ENCODE measurements at places on chromosomes 7 and 10. TPM values are rescaled to one million over a fixed set of nuclear protein-coding genes. Genes with fewer than 3 reads are reported as not detected.

- H3K36me3 ChIP-seq: no peaks in the 10 kb centered on the region
- no peak overlapping the region for H3K4me3 ChIP-seq
- DNase-seq: no peak
- no peaks in the 10 kb centered on the region for H3K4me1 ChIP-seq
- no peaks in the 10 kb centered on the region for H3K27me3 ChIP-seq
Observed at GRCh38 chr7:121913947-121914675, 41.1 kb downstream of the PTPRZ1 start.

GIMAP1 gene
- 2.3 TPM for total RNA-seq

GRCh38 chr7:81469869-81470723 is 299.8 kb downstream of the HGF start:
- H3K4me1 ChIP-seq: no peaks in the 10 kb centered on the region
- DNase-seq: peak; percentile 67
- H3K4me3 ChIP-seq: no peak overlapping the region
- no peaks in the 10 kb centered on the region for H3K27me3 ChIP-seq
- H3K36me3 ChIP-seq: no peaks in the 10 kb centered on the region
- no peak overlapping the region for H3K27ac ChIP-seq

EGR2 gene
- total RNA-seq: 1.2 TPM

DNA sequence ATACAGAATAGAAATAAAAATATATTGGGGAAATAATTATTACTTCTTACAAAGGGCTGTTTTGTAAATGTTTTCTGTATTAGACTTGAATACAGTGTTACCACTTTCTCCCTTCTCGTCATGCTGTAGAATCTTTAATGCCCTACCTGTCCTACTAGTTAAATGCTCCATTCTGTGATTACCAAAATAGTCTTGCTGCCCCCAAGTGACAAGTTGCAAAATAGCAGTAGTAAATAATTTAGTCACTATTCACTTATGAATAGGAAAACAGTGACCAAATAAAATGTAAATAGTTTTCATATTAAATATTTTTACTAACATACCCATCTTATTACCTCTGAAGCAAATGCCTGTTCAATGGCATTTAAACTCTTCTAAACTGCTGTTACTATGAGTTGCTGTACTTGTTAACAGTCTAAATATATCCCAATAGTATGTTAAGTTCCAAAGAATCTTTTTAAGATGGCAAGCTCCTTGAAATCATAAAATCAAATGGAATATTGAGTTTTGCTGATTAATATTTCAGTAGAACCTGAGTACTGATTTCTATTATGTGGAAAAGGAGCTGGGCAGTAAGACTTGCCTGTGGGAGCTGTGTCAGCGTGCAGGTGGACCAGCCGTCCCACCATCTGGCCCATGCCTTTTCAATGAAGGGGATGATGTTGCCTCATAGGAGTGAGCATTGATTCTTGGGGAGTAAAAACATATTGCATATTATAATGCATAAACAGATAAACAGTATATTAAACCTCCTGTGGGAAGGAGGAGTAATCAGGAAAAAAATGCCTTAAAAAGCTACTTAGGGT is 18.1 kb upstream of the OIT3 start:
- H3K27me3 ChIP-seq: no peaks in the 10 kb centered on the region
- H3K4me3 ChIP-seq: no peak overlapping the region
- no peaks in the 10 kb centered on the region for H3K4me1 ChIP-seq
- H3K36me3 ChIP-seq: no peaks in the 10 kb centered on the region
- DNase-seq: no peak
- no peak overlapping the region for H3K27ac ChIP-seq

- no peak overlapping the region for H3K4me3 ChIP-seq
- H3K27ac ChIP-seq: no peak overlapping the region
- peaks cover 6% of the 10 kb centered on the region for H3K4me1 ChIP-seq
- no peak for DNase-seq
- no peaks in the 10 kb centered on the region for H3K27me3 ChIP-seq
Observed at GRCh38 chr7:127786184-127786583, 134.2 kb downstream of the SND1 start.

AGAP5 gene
- total RNA-seq: 3.6 TPM

DNA sequence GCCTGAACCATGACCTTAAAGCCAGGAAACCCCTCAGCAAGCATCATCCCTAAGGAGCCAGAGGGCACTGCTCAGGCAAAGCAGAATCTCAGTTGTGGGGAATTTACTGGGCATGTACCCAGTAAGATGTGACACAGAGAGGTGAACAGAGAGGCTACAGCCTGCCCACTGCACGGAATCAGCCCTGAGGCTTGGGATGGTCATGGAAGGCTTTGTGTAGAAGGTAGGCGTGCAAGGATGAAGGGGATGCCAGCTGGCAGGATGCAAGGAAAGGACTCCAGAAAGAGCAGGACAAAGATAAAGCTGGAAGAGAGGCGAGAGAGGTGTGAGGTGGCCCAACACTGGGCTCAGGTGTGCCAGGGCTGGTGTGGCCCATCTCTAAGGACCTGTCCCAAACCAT is 2.4 kb upstream of the AIFM2 start:
- no peaks in the 10 kb centered on the region for H3K27me3 ChIP-seq
- peaks cover 39% of the 10 kb centered on the region for H3K4me1 ChIP-seq
- peak overlapping the region; percentile 85 for H3K27ac ChIP-seq
- no peak for DNase-seq
- H3K36me3 ChIP-seq: peaks cover 16% of the 10 kb centered on the region

MGAM2 gene
- total RNA-seq: not detected

SPDYE11 gene
- total RNA-seq: not detected

DNA sequence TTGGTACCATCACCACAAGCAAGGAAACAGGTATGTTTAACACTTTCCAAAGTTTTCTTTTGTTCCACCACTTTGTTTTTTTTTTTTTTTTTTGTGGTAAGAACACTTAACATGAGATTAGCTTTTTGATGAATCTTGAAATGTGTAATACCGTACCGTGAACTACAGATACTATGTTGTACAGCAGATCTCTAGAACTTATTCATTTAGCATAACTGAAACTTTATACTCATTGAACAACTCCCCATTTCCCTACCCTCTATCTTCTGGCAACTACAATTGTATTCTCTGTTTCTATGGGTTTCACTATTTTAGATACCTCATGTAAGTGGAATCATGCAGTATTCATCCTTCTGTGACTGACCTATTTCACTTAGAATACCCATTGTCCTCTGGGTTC is 162.7 kb upstream of the ITGB1 start:
- peaks cover 6% of the 10 kb centered on the region for H3K4me1 ChIP-seq
- no peak overlapping the region for H3K4me3 ChIP-seq
- DNase-seq: no peak
- no peaks in the 10 kb centered on the region for H3K27me3 ChIP-seq
- no peak overlapping the region for H3K27ac ChIP-seq

GRCh38 chr7:81883801-81884393 is 114.0 kb upstream of the HGF start:
- DNase-seq: no peak
- no peak overlapping the region for H3K4me3 ChIP-seq
- no peaks in the 10 kb centered on the region for H3K27me3 ChIP-seq
- no peak overlapping the region for H3K27ac ChIP-seq

- H3K36me3 ChIP-seq: no peaks in the 10 kb centered on the region
- no peak for DNase-seq
- H3K4me3 ChIP-seq: no peak overlapping the region
- no peaks in the 10 kb centered on the region for H3K4me1 ChIP-seq
- no peaks in the 10 kb centered on the region for H3K27me3 ChIP-seq
- H3K27ac ChIP-seq: no peak overlapping the region
Observed at GRCh38 chr10:52566471-52567246, 205.9 kb downstream of the MBL2 start.

DNA sequence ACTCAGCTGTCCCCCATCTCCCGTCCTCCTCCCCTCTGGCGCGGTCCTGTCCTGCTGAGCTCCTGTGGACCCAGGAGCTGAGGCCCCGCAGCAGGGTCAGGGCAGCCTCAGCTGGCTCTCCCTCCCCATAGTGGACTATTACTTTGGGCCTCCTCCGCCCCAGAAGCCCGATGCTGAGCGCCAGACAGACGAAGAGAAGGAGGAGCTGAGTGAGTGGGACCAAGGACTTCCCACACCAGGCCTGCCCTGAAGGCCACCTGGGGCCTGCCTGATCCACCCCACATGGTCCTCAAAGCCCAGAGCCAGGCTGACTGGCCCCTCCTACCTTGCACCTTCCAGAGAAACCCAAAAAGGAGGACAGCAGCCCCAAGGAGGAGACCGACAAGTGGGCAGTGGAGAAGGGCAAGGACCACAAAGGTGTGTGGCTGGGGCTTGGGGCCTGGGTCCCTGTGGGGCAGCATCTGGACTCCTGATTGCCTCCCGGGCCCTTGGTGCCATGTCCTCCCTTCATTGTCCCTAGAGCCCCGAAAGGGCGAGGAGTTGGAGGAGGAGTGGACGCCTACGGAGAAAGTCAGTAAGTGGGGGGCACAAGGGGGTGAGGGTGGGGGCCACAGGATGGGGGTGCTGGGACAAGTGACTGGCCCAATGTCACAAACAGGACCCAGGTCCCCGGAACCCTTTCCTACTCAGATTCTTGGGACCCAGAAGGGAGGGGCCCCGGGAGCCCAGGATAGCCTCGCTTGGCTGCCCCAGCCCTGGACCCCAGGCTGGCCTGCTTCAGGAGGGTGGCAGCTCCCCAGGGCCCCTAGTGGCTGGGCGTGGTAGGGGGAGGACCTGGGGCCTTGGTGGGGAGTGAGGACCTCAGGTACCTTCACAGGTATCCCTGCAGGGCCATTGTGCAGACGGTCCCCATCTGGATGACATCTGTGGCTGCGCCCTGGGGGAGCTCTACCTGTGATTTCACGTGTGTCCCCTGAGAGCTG is 4.9 kb downstream of the AEBP1 start:
- no peaks in the 10 kb centered on the region for H3K27me3 ChIP-seq
- no peak overlapping the region for H3K27ac ChIP-seq
- DNase-seq: no peak
- no peaks in the 10 kb centered on the region for H3K36me3 ChIP-seq
- H3K4me3 ChIP-seq: no peak overlapping the region

GPR158 gene
- not detected for total RNA-seq

DNA sequence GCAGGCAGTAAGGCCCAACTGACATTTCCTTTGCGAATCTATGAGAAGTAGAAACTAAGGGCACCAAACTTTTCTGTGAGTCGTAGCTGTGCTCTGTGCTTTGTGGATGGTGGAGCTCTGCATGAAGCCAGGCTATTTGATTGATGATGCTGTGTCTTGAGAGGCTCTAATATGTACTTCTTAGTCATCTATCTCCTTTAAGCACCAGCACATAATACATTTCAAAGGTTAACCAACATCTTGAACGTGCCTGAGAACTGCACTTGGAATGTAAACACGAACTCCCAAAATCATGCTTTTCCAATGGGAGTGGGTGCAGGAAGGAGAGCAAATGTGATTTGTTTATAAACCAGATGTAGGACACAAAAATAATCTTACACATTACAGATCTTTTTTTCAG is 411.6 kb downstream of the PARD3 start:
- H3K27ac ChIP-seq: no peak overlapping the region
- H3K4me3 ChIP-seq: no peak overlapping the region
- no peaks in the 10 kb centered on the region for H3K27me3 ChIP-seq
- DNase-seq: no peak

DNA sequence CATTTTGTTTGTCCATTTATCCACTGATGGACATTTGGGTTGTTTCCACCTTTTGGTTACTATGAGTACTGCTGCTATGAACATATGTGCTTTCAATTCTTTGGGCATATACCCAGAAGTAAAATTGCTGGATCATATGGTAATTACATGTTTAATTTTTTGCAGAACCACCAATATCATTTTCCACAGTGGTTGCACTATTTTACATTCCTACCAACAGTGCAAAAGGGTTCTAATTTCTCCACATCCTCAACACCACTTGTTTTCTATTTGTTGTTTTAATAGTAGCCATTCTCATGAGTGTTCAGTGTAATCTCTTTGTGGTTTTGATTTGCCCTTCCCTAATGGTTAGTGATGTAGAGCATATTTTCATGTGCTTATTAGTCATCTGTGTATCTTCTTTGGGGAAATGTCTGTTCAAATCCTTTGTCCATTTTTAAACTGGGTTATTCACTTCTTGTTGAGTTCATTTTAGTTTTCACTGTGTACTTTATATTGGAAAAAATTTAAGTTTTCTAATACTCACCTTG is 101.9 kb downstream of the HIBADH start:
- H3K27ac ChIP-seq: no peak overlapping the region
- H3K4me3 ChIP-seq: no peak overlapping the region
- no peaks in the 10 kb centered on the region for H3K27me3 ChIP-seq
- no peaks in the 10 kb centered on the region for H3K4me1 ChIP-seq

GRCh38 chr7:101255796-101256195 is 10.9 kb upstream of the FIS1 start:
- H3K4me1 ChIP-seq: peaks cover 6% of the 10 kb centered on the region
- H3K27ac ChIP-seq: no peak overlapping the region
- DNase-seq: no peak
- H3K36me3 ChIP-seq: no peaks in the 10 kb centered on the region

H2BK1 gene
- 0.83 TPM for total RNA-seq

GRCh38 chr10:29865700-29866355 is 193.6 kb downstream of the JCAD start:
- H3K27ac ChIP-seq: no peak overlapping the region
- DNase-seq: no peak
- H3K4me1 ChIP-seq: peaks cover 18% of the 10 kb centered on the region
- H3K36me3 ChIP-seq: no peaks in the 10 kb centered on the region

COL28A1 gene
- 2.6 TPM for total RNA-seq

- no peak overlapping the region for H3K4me3 ChIP-seq
- H3K27ac ChIP-seq: no peak overlapping the region
- no peak for DNase-seq
Observed at GRCh38 chr7:144508702-144509101, 105.2 kb upstream of the NOBOX start.

GRCh38 chr7:26292768-26293560 is 1.3 kb downstream of the SNX10 start:
- peaks cover 7% of the 10 kb centered on the region for H3K27me3 ChIP-seq
- no peaks in the 10 kb centered on the region for H3K4me1 ChIP-seq
- H3K27ac ChIP-seq: no peak overlapping the region
- DNase-seq: no peak
- H3K36me3 ChIP-seq: no peaks in the 10 kb centered on the region

VSTM4 gene
- total RNA-seq: 2.4 TPM

FAM24B gene
- not detected for total RNA-seq

GRCh38 chr10:22874189-22874854 is 53.5 kb upstream of the ARMC3 start:
- no peaks in the 10 kb centered on the region for H3K27me3 ChIP-seq
- H3K36me3 ChIP-seq: no peaks in the 10 kb centered on the region
- H3K4me1 ChIP-seq: no peaks in the 10 kb centered on the region
- no peak overlapping the region for H3K4me3 ChIP-seq

DENND2A gene
- 4.7 TPM for total RNA-seq

- H3K4me1 ChIP-seq: peaks cover 60% of the 10 kb centered on the region
- peak overlapping the region; percentile 5 for H3K4me3 ChIP-seq
- H3K36me3 ChIP-seq: no peaks in the 10 kb centered on the region
- DNase-seq: peak; percentile 94
Observed at GRCh38 chr7:50502001-50502684, 52.0 kb upstream of the FIGNL1 start.

- DNase-seq: no peak
- H3K27ac ChIP-seq: no peak overlapping the region
- H3K36me3 ChIP-seq: no peaks in the 10 kb centered on the region
- peak overlapping the region; percentile 49 for H3K4me3 ChIP-seq
- no peaks in the 10 kb centered on the region for H3K27me3 ChIP-seq
- H3K4me1 ChIP-seq: no peaks in the 10 kb centered on the region
Observed at GRCh38 chr7:106866298-106867281, 1.5 kb downstream of the PIK3CG start.
